ENCODE measurements at places on chromosomes 11 and 22.

GRCh38 chr11:12684315-12684714, 10.1 kb downstream of the TEAD1 start:
- no peak for DNase-seq

GRCh38 chr11:133917921-133918607, 38.7 kb downstream of the IGSF9B start:
- DNase-seq, result no peak

DNA sequence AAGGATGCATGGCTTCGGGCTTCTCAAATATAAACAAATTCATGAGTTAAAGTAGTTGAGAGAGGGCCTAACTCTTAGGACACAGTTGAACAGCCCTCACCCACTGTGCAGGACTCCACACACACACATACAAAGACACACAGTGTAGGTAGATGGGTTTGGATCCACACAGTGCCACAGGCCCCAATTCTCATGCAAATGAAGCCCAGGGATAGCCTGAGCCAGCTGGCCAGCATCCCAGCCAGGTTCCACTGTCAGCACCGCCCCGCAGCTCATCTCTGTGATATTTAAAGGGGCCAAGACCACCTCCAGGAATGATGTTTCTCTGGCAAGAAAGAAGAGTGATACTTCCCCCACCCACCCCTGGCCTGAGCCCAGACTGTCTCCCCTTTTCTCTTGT, 11.7 kb downstream of the SLC35C1 start:
- DNase-seq, result no peak

DNA sequence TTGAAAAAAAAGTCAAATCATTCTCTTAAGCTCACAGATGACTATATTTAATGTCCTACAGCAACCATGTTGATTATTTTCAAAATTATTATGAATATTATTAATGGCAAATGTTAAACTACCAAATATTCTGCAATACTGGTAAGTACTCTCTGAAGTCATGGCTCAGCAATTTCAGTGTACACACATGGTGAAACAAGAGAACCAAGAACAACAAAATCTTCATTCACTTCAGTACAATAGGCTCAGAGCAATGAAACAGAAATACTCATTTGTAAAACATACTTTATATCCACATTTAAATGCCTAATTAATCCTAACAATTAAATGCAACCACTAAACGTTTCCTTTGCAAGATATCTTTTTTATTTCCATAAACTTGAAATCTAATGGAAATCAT, 347.2 kb downstream of the TTC28 start:
- no peak for DNase-seq

DNA sequence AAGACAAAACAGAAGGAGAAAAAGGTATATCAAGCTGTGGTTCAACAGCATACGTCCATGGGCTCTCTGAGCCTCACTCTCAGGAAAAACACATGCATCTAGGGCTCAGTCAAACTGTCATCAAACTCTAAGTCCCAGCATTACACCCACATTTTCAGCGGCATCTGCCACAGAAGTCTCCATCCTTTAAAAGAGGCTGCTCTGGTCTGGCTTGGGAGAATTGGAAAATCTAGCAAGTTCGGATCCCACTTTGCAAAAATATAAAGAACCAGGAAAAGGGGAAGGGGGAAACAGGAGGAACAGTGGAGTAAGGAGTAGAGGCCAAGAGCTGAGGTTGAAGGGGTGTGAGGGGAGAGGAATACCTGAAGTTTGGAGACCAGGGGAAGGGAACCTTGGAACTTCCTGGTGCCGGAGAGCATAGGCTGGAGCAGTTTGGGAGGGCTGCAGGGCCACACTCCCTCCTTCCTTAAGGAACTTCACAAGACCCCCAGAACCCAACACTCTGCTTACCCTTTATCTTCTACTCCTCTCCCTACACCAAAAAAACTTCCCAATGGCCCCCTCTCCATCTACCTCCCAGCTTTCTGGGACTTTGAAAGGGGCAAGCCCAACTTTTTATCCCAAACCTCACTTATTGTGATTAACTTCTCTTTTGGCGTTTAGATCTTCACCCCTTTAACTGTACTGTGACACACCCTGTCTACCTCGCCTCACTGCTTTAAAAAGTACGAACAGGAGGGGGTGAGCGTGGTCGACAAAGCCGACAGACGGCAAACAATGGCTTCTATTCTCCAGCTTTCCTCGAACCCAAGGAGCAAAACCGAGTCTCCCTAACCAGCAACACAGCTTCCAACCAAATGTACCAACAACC, 4.0 kb downstream of the PAX6 start:
- no peak for DNase-seq

DNA sequence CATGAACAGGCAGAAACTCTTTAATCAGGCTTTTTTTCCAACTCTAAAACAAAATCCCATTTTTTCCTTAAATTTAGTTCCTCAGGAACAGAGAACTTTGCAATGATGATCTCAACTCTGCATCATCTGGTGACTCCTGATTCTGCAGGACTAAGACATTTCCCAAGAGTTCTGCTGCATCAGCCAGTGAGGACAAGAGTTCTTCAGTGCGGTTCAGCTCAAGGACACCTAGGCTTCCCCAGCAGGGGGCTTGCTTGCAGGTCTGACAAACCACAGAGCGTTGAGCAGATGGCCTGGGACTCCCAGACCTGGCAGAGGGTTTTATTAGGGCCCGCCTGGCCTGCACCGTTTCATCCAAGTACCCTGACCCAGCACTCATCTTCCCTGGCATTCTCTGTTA, 6.4 kb downstream of the CDCA5 start:
- DNase-seq, result no peak

DNA sequence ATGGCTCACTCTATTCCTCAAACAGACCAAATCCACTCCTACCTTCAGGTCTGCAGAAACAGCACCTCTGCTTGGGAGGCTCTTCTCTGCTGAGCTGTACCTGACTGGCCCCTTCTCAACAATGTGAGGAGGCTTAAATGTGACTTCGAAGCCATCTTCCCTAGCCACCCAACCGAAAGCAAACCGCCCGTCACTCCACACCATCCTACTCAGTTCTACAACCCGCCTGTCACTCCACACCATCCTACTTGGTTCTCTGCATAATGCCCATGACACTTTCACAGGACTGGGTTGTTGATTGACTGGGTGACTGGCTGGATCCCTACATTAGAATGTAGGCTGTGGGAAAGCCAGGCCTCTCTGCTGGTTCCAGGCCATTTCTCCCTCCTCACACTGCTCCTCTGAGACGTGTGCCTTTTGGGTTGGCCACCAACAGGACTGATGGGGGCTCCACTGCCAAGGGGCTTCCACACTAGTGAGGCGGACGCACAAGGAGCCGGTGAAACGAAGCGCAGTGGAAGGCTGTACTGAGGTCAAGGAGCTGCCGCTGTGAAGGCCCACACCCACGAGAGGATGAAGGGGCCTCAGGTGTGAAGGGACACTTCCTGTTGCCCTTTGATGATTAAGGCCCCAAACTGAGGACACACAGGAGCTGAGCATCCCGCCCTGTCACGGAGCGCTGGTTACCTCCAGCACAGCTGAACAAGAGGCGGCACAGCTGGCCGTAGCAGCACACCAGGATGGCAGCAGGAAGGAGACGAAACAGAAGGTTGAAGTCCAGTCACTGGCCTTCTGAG, 47.5 kb upstream of the SPATA19 start:
- DNase-seq, result no peak

DNA sequence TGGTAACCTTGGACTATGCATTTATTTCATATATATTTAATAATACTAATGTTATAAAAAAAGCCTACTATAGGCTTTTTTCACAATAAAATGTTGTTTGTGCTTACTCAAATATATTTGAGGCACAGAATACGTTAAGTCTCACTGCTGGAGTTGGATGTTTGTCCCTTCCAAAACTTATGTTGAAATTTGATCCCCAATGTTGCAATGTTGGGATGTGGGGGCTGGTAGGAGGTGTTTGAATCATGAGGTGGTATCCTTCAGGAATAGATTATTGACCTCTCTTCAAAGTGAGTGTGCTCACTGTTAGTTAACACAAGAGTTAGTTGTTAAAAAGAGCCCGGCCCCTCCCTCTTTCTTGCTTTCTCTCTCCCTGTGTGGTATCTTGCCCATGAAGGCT, 1295.9 kb downstream of the JRKL start:
- no peak for DNase-seq

DNA sequence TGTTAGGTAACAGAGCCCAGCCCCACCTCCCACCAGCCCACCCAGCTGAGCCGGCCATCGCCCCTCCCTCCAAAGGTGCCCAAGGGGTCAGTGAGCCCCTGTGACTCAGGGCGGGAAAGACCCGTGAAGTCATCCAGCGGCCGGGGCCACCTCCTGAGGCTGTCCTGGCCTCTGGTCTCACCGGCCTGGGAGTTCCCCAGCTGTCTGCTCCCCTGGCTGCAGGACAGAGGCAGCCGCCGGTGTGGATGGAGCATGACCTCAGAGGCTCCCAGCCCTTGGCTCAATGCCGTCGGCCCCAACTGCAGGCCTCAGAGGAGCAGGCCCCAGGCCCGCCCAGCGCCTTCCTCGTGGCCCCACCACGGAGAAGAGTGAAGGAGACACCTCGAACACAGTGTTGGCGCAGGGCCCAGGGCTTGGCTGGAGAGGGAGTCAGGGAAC, 28.7 kb downstream of the RPL3 start:
- no peak for DNase-seq

DNA sequence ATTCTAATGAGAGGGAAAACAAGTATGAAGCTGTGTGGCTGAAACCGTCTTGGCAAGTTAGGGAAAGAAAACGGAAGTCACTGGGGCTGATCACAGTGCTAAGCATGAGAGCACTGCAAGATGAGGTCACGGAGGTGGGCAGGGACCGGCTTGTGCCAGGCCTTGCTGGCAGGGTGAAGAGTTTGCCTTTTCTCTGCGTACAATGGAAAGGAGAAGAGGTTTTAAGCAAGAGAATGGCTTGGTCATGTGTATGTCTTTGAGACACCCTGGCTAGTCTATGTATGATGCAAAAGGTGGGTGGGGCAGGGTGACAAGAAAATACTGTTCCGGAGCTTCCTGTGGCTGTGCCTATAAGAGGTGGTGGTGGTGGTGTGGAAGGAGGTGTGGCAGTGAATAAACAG, 567.9 kb downstream of the NTM start:
- DNase-seq, result no peak

DNA sequence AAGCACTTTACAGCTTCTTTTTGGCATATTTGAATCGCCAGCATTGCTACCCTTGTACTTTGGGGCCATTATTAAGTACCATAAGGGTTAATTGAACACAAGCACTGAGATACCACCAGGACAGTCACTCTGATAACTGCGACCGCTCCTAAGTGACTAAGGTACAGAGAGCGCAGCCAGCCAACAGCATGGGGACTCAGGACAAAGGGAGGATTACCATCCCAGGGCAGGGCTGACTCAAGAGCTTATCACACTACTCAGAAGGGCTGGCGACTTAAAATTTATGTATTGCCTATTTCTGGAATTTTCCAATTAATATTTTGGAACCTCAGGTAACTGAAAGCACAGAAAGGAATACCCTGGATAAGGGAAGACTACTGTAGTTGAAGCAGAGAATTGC, 479 bp downstream of the ZNF280A start:
- no peak for DNase-seq

- DNase-seq, result no peak
These were observed 6.7 kb downstream of the IFITM10 start for GRCh38 chr11:1743585-1744136.

GRCh38 chr11:81222491-81222890, 1511.2 kb downstream of the FAM181B start:
- no peak for DNase-seq
